ENCODE measurements at places on chromosomes 6 and 20. TPM values are rescaled to one million over a fixed set of nuclear protein-coding genes. Genes with fewer than 3 reads are reported as not detected.

- no peak overlapping the region for H3K4me3 ChIP-seq
- H3K36me3 ChIP-seq: no peaks in the 10 kb centered on the region
- no peaks in the 10 kb centered on the region for H3K27me3 ChIP-seq
- DNase-seq: no peak
- H3K27ac ChIP-seq: no peak overlapping the region
- H3K4me1 ChIP-seq: no peaks in the 10 kb centered on the region
Measured at GRCh38 chr6:73108949-73109348, 116.3 kb downstream of the KHDC1L start.

Gene TMEM244
- total RNA-seq: not detected

DNA sequence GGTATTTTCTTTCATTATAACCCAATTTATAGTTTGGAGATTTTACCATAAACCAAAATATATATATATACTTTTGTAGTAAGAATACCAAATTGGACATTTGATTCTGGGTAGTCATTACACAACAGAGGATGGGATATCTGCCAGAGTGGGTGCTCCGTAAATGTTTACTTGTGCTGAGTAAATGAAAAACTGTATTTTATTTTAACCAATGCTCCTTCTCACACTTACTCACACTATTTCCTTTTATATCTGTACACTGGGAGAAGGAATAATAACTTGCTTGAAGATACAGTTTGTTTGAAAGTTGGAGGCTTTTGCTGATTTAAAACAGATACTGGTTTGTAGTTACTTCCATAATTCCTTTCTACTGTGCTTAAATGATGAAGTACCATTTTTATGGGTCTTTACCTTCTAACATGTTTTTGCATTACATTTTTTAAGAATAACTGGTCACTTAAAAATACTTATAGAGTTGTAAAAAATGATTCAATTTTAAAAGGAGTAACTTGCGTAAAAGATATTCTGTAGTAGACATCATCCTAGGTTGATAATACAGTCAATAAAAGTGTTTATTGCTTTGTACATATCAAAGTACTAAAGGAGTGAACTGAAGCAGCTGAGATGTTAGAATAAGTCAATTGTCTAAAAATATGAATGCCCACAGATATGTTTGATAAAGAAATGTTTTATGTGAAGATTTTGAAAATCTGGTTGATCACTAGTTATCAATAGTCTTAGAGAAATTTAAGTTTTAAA is 411.7 kb downstream of the UTRN start:
- H3K27me3 ChIP-seq: no peaks in the 10 kb centered on the region
- no peaks in the 10 kb centered on the region for H3K4me1 ChIP-seq
- no peak overlapping the region for H3K27ac ChIP-seq
- H3K4me3 ChIP-seq: no peak overlapping the region
- DNase-seq: no peak

- no peaks in the 10 kb centered on the region for H3K4me1 ChIP-seq
- peak; percentile 43 for DNase-seq
- H3K27ac ChIP-seq: peak overlapping the region; percentile 14
- no peaks in the 10 kb centered on the region for H3K36me3 ChIP-seq
- H3K27me3 ChIP-seq: no peaks in the 10 kb centered on the region
Measured at GRCh38 chr20:51768759-51769517, 748 bp upstream of the ATP9A start.

- H3K27ac ChIP-seq: no peak overlapping the region
- no peaks in the 10 kb centered on the region for H3K27me3 ChIP-seq
- DNase-seq: no peak
Measured at GRCh38 chr6:56938649-56939191, 16.2 kb upstream of the BEND6 start.

DNA sequence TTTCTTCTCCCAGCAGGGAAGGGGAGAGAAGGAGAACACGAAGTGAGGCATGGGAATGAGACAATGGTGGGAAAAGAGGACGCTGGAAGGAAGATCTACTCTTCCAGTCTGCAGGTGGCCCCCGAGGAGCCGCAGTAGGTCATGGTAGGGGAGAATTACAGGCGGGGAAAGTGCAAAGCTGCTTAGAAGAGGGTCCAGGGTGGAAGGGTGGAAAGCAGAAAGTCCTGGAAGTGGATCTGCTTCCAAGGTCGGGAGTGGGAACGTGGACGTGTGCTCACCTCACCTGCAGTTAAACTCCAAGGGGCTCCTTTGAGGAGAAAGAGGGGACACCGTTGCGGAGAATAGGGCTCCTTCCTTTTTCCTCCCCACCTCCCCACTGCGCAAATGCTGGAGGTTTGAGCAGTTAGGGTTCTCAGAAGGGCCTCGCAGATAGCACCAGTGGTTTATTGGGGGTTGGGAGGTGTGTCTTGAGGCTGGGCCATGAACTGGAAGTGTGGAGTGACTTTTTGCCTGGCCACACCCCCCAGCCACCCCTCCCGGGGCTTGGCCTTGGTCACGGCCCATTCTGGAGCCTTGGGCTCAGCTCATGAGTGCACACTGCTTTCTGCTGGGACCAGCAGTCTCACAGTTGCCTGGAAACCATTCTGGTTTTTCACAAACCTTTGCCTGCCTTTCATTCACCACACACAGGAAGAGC is 100.4 kb upstream of the MLN start:
- DNase-seq: peak; percentile 60
- no peaks in the 10 kb centered on the region for H3K27me3 ChIP-seq
- no peak overlapping the region for H3K4me3 ChIP-seq
- no peak overlapping the region for H3K27ac ChIP-seq
- H3K4me1 ChIP-seq: peaks cover 28% of the 10 kb centered on the region
- no peaks in the 10 kb centered on the region for H3K36me3 ChIP-seq

Gene BMP5
- 0.76 TPM for total RNA-seq

GRCh38 chr6:2037237-2037926 is 208.0 kb downstream of the GMDS start:
- no peak overlapping the region for H3K4me3 ChIP-seq
- peaks cover 2% of the 10 kb centered on the region for H3K4me1 ChIP-seq
- no peaks in the 10 kb centered on the region for H3K36me3 ChIP-seq
- DNase-seq: no peak
- no peak overlapping the region for H3K27ac ChIP-seq

DNA sequence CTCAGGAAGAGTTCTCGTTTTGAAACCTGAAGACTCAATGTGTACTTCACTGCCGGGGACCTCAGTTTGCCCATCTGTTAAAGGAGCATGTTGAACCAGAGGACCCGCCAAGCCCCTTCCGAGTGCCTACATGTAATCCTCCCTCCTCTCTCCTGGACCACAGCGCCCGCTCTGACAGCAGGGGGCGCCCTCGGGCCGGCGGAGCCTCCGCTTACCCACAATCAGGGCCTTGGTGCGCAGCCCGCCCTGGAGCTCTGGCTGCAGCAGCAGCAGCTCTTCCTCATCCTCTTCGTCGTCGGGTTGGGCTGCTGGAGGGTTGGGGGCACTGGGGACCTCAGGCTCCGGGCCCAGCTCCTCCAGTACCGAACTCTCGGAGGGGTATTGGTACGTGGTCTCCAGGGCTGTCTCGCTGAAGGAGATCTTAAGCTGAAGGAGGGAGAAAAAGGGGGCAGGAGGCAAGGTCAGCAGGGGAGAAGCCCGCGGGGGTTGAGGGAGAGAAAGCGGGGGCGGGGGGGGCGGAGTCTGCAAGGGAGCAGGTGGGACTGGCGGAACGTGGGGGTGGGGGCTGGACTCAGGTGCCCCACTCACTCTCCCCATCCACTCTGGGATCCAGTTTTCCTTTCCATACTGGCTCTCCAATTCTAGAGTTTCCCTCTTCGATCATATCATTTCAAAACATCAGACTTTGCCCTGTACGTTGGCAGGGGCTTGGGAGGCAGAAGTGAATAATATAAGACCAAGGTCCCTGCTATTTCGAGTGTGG is 6.3 kb upstream of the DHX16 start:
- DNase-seq: peak; percentile 89
- H3K27ac ChIP-seq: no peak overlapping the region
- peaks cover 6% of the 10 kb centered on the region for H3K36me3 ChIP-seq
- no peaks in the 10 kb centered on the region for H3K27me3 ChIP-seq

DNA sequence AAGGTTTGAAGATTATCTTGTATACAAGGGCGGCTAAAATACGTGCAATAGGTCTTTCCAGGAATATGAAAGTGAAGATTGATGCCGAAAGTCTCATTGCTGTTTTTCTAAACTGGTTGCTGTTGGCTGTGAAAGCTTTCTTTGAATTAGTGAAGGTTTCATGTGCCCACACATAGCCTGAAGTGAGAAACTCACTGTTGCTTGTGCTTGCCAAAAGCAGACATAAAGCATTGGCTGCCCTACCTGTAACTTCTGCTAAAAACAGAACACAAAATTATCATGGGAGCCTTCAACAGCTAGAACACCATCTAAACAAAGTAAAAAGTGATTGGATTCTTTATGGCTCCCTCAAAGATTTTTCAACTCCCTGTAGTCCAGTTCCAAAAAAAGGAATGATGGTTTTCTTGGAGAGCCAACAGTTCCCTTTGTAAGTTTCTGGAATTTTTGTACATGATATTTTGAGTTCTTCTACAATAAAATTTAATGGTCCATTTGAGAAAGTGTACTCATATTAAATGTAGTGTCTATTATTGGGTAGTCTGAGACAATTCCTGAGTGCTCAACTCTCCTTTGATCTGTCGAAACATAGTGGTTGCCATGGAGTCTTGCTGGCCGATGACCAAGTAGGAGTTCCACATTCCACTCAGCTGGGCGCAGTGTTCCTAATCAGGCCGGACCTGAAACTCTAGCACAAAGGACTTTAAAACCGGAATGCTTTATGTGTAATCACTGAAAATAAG is 68.5 kb downstream of the PLEKHG1 start:
- peak; percentile 91 for DNase-seq
- H3K4me3 ChIP-seq: no peak overlapping the region
- H3K27ac ChIP-seq: peak overlapping the region; percentile 53

DNA sequence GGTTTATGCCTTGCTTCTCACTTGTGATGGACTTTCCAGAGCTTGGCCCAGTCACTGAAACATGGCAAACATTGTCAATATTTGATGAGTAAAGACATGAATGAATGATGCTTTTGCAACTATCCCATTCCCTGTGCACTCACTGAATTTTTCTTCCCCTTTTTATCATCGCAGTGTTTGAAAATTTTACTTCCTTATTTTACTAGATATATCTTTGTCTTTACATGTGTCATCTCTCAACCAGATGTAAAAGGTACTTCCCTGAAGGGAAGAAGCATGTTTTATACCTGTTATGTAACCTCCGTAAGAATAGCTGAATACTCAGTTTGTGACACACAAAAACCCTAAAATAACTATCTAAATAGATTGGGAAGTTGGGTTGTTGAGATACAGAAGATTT is 544.7 kb upstream of the FLRT3 start:
- no peak overlapping the region for H3K4me3 ChIP-seq
- no peaks in the 10 kb centered on the region for H3K4me1 ChIP-seq
- H3K36me3 ChIP-seq: no peaks in the 10 kb centered on the region
- H3K27me3 ChIP-seq: no peaks in the 10 kb centered on the region
- no peak for DNase-seq
- H3K27ac ChIP-seq: no peak overlapping the region

- no peaks in the 10 kb centered on the region for H3K4me1 ChIP-seq
- no peak for DNase-seq
- no peak overlapping the region for H3K4me3 ChIP-seq
- no peaks in the 10 kb centered on the region for H3K36me3 ChIP-seq
- H3K27ac ChIP-seq: no peak overlapping the region
Measured at GRCh38 chr6:5089481-5090438, 4.6 kb downstream of the PPP1R3G start.

DNA sequence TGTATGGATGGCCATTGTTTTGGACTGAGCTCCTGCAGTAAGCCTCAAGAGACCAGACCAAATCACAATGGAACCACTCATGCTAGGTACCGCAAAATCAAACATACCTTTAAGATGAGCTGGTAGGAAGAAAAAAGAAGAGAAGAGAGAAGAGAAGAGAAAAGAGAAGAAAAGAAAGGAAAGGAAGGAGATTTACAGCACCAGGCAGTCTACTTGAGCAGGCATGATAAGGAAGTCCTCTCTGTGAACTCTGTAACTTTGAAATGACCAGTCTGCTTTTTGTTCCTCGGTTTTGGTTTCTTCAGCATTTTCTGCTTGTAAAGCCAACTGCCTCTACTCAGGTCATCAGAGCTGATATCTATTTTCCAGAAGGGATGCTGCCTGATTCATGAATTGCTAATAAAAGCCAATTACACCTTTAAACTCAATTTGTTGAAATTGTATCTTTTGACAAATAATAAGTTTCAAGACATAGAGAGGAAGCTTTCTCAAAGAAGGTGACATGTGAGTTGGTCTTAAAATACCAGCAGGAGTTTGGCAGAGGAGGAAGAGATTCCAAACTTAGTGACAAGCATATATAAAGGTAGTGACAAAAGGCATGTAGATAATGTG is 134.3 kb downstream of the UNC5CL start:
- H3K27me3 ChIP-seq: no peaks in the 10 kb centered on the region
- H3K27ac ChIP-seq: no peak overlapping the region
- no peaks in the 10 kb centered on the region for H3K36me3 ChIP-seq
- DNase-seq: no peak
- no peak overlapping the region for H3K4me3 ChIP-seq

- no peak for DNase-seq
- no peaks in the 10 kb centered on the region for H3K36me3 ChIP-seq
- no peak overlapping the region for H3K4me3 ChIP-seq
Measured at GRCh38 chr20:44771172-44771535, 25.5 kb downstream of the KCNK15 start.

Gene HRH3
- total RNA-seq: not detected

DNA sequence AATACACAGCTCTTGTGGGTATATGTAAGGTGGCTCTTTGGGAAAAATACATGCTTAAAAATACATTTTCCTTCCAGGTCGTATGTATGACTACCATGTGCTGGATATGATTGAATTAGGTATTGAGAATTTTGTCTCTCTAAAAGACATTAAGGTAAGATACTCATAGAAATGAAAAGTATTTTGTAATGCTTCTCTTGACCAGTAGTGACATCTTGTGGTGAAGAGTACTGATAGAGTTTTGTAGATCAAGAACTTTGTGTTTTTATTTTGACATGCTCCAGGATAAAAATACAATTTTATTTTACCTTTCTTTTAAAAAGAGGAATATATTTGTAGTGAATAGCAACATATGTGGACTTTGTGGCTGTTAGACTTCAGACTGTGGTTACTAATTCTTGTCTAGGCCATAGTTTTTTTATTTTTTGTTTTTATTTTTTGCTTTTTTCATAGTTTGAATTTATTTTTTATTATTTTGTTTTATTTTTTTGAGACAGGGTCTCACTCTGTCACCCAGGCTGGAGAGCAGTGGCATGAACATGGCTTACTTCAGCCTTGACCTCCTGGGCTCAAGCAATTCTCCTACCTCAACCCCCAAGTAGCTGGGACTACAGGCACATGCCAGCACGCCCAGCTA is 17.9 kb downstream of the RPF2 start:
- no peak for DNase-seq
- H3K4me1 ChIP-seq: no peaks in the 10 kb centered on the region
- H3K4me3 ChIP-seq: no peak overlapping the region
- H3K27ac ChIP-seq: no peak overlapping the region
- no peaks in the 10 kb centered on the region for H3K27me3 ChIP-seq
